Fibroblast of skin of back (primary cell): ENCODE measurements at places on chromosomes 3 and 15.
A peak's percentile ranks its signal among the peaks of the same experiment; 100 is the strongest.

DNA sequence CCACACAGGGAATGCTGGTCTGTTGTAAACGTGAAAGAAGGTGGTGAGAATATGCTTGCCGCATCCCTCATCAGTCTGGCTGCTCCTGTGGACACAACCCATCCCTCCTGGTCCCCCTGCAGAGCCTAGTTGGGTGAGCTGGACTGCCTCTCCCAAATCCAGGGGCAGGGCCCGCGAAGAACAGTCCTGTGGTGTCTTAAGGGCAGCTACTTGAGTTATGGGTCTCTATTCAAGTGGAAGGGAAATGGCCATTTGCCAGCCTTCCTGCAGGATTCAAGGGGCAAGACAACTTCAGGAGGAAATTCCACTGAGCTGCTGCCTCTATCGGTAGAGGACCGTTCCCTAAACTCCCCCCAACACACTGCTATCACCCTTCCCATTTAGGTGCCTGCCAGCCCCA is 98.9 kb downstream of the IQSEC1 start:
- DNase-seq, result no peak

GRCh38 chr3:156749244-156749643 is 74.9 kb downstream of the TIPARP start:
- peak; percentile 48 for DNase-seq

DNA sequence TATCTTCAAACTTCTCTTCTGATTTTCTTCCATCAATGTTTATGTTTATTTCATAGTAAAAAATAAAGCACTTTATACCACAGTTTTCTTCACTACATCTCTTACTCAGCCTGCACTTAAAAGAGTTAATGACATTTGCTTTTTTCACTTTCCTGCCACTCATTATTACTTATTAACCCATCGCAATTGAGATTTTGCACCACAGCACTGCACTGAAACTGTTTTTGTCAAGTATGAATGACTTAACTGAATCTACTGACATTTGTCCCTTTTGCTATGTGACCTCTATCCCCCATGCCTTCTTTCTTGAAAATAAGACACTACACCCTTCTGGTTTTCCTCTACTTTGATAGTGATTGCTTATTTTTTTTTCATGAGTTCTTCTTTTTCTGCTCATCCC is 739.7 kb upstream of the DPPA4 start:
- no peak for DNase-seq

- DNase-seq, result peak; percentile 25
These were observed 279.0 kb upstream of the VEPH1 start for GRCh38 chr3:157782236-157782635.

DNA sequence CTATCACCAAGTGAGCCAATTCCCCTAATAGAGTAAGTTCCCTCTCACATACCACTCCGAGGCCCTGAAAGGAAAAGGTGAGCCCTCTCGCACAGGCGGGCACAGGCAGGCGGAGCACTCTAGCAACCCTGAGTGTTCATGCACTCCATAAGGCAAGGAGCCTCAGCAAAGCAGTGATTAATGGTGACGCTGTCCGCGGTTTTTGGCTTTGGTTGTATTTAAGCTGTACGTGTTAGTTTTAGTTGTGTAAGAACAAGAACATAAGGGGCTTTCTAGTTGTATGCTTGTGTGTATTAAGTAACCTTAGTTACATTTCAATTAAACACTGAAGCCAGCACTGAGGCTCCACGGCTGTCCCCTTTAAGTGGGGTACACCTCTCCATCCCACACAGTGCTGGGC is 33.1 kb downstream of the KLHL25 start:
- DNase-seq, result no peak

DNA sequence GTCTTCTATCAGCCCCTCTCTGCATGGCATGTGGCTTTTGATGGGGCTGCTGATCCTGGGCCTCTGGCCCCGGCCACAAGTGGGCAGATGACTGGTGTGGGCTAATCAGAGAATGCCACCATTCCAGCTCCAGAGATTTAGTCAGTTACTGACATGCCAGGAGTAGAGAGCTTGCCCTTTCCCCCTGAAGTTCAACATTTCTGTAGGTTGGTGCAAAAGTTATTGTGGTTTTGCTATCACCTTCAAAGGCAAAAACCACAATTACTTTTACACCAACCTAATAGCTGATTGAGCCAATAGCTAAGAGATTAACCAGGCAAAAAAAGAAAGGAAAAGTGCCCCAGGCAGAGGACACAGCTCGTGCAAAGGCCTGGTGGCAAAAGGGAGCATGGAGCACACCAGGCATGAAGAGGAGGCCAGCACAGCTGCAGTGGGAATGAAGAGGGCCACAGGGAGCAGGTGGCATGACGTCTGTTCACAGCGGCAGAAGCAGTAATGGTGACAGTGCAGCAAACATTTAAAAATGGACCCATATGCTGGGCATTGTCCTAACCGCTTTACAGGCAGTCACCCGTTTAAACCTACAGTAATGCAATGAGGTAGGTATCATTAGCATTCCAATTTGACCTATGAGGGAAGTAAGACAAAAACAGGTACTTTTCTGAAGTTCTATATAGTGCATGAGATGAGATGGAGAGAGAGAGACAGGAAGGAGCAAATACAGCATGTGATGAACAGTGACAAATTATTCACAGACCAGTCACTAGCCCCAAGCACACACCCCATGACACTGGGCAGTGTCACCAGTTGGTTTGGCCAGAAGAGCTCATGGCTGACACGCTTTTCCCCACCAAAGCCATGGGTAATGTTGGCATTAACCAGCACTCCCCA is 373.0 kb upstream of the PROK2 start:
- no peak for DNase-seq

DNA sequence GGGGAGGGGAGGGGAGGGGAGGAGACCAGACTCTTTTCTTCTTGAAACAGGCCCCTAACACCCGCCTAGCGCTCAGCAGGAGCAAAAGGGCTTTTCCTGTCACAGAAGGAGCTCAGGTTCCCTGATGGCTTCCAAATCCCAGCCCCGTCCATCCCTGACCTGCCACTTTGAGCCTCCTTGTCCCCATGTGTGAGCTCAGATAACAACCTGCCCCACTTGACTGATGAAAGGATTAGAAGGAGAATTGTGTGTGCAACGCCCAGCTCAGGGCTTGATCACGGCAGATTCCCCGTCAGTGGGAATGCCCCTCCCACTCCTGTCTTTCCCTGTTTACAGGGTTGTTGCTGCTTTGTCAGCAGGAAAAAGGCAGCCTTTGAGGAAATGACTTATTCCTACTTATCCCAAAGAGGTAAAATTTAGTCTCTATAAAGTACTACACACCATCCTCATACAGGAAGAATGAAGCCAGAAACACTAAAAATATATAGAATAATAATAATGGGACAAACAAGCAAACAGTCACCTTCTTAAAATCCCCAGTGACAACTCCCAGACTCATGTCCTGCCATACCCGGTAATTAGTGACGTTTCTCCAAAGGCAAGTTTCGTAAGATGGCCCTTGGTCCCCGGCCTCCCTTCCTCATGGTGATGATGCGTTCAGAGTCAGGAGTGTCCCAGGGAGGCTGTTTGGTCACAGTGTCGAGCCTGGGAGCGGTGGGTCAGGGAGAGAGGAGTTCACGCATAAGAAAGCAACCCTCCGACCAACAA is 6.1 kb upstream of the LRRC15 start:
- no peak for DNase-seq
